ENCODE measurements at places on chromosomes 11 and 22.

- DNase-seq = peak; percentile 76
Observed at GRCh38 chr11:112172362-112172994, 2.8 kb upstream of the BCO2 start.

DNA sequence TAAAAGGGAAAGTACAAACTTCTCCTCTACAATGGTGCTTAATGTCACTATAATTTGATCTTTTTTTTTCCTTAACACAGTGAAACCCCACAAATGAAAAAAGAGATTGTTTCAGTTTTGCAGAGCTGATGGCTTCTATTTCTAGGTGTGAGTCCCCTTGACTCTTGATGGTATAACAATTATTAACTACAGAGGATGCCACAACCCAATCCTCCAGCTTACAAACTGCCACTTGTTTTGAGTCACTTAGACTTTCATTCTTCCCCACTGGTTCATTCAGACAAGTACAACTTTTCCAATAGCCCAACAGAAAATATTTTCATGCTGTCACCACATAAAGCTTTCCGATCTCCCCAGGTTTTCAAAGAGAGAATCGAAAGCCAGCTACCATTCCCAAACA is 812.2 kb downstream of the LRRC4C start:
- DNase-seq = no peak

DNA sequence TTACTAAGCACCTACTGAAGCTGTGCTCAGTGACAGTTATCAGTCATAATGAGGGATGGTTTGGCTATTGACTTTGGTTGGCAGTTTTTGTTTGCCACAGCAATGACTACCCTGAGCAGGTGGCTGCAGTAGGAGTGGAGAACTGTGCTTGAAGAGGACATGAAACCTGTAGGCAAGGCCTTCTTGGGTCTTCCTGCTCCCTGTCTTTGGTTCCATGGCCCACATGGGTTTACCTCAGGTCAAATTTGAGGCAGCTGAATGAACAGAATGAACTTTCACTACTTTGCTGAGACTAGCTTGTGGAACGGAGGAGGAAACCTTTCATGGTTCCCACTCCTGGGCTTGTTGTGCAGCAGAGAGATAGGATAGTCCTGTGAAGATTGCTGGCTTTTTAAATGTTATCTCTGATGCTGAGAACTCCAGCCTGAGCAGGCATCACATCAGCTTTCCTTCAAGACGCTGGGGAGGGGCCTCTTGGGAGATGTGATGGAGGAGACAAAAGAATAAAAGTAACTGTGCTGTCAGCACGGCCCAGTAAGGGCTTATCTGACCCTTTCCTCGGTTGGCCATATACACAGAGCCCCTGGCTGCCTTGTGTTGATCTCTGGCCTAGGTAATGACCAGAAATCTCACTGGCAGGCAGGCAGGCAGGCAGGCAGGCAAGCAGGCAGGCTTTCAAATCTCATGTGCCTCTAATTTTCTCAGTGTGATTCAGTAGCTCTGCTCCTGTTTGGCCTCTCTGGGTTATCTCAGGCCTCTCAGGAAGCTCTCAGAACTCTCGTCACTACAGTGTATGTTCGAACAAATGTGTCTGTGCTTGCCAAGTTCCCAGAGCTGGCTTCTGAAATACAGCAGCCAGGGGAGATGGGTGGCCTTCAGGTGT is 12.0 kb downstream of the STIM1 start:
- no peak for DNase-seq

GRCh38 chr11:76564364-76564763 is 106.2 kb downstream of the LRRC32 start:
- DNase-seq = no peak

GRCh38 chr22:47837703-47838102 is 1075.3 kb downstream of the TBC1D22A start:
- DNase-seq = peak; percentile 21

GRCh38 chr22:17117400-17117799 is 3.8 kb downstream of the TMEM121B start:
- DNase-seq = no peak

- no peak for DNase-seq
Observed at GRCh38 chr11:95888439-95888838, 35.5 kb downstream of the MTMR2 start.

GRCh38 chr11:111631666-111632039 is 29.4 kb downstream of the SIK2 start:
- DNase-seq = peak; percentile 85

DNA sequence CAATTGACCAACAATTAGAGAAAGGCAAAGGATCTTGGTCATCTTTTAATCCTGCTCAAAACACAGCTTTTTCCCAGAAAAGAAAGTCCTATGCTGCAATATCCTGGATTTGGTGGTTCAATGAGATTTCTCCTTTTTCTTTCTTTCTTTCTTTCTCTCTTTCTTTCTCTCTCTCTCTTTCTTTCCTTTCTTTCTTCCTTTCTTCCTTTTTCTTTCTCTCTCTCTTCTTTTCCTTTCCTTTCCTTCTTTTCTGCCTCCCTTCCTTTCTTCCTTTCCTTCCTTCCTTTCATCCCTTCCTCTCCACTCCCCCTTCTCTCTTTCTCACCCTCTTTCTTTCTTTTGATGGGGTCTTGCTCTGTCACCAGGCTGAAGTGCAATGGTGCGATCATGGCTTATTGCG is 31.7 kb upstream of the MSANTD2 start:
- no peak for DNase-seq

DNA sequence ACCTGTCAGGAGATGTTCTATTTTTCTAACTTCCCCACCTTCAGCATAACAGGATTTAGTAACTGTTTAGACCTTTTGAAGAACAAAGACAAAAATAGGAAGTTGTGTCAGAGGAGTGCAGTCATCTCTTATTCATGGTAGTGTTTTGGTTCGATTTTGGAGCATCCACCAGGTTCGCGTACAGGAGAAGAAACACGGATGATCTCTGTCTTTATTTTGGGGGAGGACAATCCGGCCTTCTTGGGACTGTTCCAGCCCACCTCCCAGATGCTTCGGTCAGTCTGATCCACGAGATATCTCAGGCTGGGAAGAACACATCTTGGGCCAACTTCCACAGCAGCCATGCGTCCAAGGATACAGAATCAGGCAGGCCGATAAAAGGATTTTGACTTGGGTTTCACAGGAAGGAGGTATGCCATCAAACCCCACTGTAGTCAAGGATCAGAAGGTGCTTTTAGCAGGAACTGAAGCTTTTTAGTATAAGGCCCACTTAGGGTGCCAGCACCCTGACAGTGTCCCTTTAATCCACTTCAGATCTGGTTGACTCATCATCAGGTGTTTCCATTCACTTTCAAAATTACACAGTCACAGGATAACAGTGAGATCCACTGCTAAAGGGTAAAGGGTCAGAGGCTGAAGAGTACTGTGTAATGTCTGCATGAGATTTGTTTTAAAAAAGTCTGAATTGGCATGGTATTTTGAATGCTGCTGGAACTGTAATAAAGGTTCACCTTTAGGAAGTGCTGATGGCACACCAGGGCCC is 16.5 kb downstream of the PATZ1 start:
- no peak for DNase-seq

DNA sequence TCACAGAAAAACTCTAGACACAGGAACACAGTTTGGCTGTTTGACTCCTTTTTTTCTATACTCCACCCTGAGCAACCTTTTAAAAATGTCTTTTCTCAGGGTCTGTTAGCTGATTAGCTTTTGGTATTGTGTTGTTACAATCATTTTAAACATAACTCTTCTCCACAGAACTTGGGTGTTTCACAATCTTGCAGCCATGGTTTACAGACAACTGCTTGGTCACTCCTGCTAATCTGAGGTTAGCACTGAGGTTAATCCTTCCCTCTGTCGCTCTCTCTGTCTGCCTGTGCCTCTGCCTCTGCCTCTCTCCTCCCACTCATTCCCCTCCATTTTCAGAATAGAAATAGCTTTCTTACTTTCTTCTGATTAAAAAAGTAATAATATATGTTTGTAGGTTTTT is 62.4 kb upstream of the ZBED5 start:
- no peak for DNase-seq

GRCh38 chr11:109027851-109028250 is 363.0 kb downstream of the DDX10 start:
- DNase-seq = no peak

- DNase-seq = no peak
Observed at GRCh38 chr11:1732418-1733008, 17.9 kb downstream of the IFITM10 start.

GRCh38 chr22:39894554-39895092 is 1.1 kb upstream of the ENTHD1 start:
- DNase-seq = no peak

DNA sequence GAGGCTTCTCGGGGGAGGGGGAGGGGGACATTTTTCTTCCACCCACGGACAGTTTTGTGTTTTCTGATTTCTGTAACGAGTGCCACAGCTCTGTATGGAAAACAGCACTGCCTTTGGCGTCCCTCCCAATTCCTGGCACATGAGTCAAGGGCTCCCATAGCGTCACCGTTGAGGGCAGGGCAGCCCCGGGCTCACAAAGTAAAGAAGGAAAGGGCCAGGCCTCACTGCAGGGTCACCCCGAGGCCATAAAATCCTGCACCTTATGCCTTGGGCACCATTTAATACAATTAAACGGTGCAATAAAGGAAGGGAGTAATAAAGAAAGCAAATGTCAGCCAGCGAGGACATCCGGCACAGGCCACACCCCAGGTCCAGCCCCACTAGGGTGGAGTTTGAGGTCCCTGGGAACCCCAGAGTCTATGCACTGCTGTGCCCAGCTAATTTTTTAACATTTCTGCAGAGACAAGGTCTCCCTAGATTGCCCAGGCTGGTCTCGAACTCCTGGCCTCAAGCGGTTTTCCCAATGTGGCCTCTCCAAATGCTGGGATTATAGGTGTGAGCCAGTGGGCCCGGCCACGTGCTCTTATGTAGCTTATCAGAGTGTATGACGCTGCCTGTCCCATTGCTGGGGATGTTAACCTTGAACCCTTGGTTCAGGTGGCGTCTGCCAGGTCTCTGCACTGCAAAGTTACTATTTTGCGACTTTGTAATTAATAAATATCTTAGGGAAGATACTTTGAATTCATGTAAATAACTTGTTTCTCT is 13.6 kb upstream of the MUC2 start:
- peak; percentile 76 for DNase-seq

GRCh38 chr11:6455070-6455469 is 14.3 kb upstream of the HPX start:
- DNase-seq = no peak

- no peak for DNase-seq
Observed at GRCh38 chr11:92790926-92791616, 178.4 kb upstream of the MTNR1B start.

- peak; percentile 53 for DNase-seq
Observed at GRCh38 chr11:114386545-114386944, 13.8 kb downstream of the C11orf71 start.

DNA sequence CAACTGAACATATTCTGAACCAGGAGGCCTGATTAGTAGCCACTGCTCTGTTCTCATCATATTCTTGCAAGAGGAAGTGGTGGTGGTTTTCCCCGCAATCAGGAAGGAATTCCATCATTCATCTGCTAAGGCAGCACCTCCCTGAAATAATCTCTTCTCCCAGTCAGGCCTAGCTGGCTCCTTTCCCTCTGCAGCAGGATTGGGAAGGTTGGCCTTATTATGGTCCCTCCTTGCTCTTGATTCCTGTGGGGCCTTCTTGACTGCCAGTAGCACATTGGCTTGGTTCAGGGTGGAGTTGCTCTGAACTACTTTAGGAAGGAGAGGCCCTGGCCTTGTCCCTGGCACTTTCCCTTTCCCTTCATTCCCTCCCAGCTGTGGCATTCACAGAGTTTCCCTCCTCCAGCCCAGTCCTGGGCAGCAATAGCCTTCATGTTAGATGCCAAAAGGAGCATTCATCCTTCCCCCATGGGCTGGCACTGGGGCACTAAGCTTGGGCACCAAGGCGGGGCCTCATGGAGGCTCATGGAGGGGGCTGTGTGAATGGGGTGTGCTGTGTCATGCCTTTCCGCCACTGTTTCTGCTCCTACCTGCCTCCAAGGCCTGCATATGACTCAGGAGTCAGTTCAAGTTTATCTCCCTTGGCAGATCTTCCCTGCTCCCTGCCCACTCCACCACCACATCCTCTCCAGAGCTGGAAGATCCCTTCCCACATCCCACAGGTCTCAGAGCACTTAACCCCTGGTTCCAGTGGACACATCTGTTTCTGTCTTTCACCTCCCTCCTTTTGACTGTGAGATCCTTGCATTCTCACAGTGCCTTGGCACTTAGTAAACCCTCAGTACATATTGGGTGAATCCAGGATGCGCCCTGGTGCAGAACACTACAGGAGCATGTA is 27.6 kb upstream of the CD44 start:
- peak; percentile 90 for DNase-seq

GRCh38 chr22:37362621-37363020 is 64.7 kb downstream of the ELFN2 start:
- no peak for DNase-seq

DNA sequence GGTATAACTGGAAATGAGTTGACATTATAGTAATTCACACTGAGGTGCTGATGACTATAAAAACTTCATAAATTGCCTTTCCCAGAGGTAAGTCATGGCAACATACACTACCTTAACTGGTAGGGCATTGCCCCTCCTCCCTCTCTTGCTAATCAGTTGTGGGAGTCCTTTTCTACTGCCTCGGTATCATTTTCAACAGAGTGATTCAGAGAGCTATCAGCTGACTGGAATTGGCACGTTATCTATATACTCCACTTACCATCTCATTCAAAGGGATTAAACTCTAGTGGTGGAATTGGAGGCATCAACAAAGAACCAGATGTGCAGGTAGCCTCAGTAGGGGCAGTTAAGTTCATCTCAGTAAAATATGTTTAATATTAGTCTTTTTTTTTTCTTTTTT is 8.0 kb upstream of the NUP160 start:
- DNase-seq = no peak

GRCh38 chr22:49155770-49156580 is 671.7 kb downstream of the BRD1 start:
- no peak for DNase-seq

All from fibroblast of skin of right quadriceps (primary cell).